ENCODE measurements at places on chromosomes 4 and X. TPM values are rescaled to one million over a fixed set of nuclear protein-coding genes. Genes with fewer than 3 reads are reported as not detected.

Gene USP27X
- total RNA-seq: 2.1 TPM

Gene KLHL13
- total RNA-seq: 3.9 TPM

- no peak for DNase-seq
Measured at GRCh38 chrX:95995583-95995982, 689.1 kb upstream of the DIAPH2 start.

Gene ZNF157
- total RNA-seq: not detected

Gene SRPK3
- total RNA-seq: not detected

DNA sequence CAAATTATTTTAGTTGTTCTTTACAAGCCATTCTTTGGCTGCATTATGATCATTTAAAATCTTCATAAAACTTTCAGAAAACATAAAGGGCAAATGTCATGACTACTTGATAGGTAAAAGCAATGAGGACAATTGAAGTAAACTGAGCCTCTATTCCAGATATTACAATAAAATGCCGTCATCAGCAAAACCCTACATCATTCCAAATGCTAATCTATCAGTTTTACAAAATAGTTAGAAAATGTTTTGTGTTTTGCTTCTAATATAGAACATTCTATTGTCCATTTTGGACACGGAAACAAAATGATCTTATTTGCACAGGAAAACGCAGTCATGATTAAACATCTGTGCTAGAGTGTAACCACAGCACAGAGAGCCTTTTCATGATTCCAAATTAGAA, 1330.6 kb upstream of the ADGRL3 start:
- no peak for DNase-seq

DNA sequence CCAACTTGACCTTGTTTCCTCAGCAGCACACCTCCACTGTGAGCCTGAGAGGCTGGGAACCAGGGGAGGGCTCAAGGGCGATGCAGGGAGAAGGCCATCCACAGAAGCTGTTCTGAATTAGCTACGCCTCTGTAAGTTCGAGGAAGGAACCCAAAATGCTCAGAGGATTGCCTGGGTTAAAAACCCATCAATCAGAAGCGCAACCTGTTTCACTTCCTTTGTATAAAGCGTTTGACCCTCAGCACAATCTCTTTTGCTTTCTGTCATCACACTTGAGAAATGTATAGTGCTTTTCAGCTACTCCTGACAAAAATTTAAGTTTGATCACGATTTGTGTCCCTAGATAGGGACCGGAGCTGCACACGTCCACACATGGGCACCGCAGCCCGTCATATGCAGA, 48.0 kb upstream of the MAP3K15 start:
- no peak for DNase-seq

DNA sequence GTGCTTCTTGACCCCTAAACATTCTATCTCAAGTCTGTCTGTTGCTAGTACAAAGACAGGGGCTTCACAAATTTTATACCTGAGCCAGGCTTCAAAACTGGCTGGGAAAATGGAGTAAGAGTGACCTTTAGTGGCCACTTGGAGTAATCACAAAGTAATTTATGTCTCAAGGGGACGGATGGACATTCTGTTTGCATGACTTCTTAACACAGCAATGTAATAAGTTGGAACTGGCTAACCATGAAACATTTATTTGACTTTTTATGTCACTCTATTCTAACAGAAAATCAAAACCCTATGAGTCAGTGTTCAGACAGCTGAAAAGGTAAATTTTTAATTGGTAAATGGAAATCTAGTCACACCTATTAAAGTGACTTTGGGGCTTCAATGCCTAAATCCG, 600.6 kb downstream of the ANKRD50 start:
- DNase-seq: peak; percentile 78

DNA sequence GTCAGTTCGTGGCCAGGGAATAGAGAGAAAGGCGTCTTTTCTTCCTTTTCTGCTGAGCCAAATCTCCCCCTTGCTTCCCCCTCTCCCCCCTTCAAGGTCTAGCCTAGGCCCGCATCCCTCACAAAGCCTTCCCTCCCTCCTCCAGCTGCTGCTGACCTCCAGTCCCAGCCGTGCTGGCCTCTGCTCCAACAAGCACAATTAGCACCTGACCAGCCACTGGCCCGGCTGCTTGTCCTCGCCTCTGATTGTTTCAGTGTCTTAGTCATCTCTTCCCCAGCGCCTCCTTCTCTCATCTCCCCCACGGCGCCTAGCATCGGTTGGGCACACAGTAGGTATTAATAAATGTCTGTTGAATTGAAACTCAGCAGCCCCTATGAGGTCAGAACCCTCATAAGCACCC, 4.2 kb downstream of the ELF4 start:
- DNase-seq: no peak

Gene MID1
- 15.5 TPM for total RNA-seq

Gene PORCN
- 15.0 TPM for total RNA-seq

DNA sequence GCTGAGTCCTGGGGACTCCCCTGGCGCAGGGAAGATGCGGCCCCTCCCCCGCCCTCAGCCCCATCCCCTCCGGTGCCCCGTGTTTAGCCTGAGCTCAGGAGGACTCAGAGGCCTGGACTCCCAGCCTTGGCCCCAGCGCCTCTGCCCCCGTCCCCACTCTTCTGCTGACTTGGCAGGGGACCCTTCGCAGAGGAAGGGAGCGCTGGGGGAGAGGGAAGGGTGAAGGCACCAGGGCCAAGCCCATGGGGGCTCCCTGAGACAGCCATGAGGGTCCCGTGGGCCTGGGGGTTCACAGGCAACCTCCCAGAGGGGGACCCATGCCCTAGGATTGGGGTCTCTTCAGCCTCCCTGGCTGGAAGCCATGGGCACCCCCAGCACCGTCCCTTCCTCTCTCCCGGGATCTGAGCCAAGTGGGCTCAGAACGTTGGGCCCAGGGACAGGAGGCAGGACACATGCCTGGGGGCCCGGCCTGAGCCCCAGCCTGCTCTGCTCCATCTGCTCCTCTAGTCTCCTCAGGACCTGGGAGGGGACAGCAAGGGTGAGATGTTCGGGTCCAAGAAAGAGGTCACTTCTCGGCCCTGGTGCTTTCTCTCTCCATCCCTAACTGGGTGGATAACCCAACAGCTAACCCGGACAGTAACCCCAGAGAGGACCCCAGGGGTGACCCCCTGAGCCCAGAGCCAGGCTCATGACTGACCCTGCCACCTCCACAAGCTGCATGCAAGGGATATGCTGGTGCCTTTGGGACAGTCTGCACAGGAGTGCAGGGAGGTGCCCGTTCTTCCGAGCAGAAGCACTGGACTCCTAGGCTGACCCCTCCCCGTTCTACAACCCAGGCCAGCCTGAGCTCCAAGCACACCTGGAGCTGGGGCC, 1.5 kb upstream of the CPLX1 start:
- no peak for DNase-seq

- no peak for DNase-seq
Measured at GRCh38 chr4:103853146-103853545, 133.4 kb upstream of the TACR3 start.

GRCh38 chr4:6328526-6328925, 58.9 kb downstream of the WFS1 start:
- no peak for DNase-seq

DNA sequence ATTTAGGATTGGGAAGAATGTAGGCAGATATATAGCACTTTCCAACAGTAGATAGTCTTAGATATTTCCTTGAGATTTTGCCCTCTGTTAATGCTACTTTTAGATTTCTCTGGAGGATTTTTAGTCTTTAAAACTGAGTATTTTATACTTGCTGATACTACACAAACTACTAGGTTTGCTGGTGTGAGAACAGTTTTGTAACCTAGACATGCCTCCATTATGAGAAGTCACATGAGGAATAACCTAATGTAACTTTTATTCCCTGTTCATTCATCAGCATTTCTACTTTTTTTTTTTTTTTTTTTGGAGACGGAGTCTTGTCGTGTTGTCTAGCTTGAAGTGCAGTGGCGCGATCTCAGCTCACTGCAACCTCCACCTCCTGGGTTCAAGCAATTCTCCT, 137.2 kb downstream of the RAPGEF2 start:
- DNase-seq: no peak

- DNase-seq: no peak
Measured at GRCh38 chr4:6123116-6123515, 77.2 kb downstream of the JAKMIP1 start.

- DNase-seq: no peak
Measured at GRCh38 chr4:155248002-155248896, 39.8 kb downstream of the NPY2R start.

GRCh38 chr4:8255698-8256441, 13.7 kb upstream of the HTRA3 start:
- DNase-seq: no peak

DNA sequence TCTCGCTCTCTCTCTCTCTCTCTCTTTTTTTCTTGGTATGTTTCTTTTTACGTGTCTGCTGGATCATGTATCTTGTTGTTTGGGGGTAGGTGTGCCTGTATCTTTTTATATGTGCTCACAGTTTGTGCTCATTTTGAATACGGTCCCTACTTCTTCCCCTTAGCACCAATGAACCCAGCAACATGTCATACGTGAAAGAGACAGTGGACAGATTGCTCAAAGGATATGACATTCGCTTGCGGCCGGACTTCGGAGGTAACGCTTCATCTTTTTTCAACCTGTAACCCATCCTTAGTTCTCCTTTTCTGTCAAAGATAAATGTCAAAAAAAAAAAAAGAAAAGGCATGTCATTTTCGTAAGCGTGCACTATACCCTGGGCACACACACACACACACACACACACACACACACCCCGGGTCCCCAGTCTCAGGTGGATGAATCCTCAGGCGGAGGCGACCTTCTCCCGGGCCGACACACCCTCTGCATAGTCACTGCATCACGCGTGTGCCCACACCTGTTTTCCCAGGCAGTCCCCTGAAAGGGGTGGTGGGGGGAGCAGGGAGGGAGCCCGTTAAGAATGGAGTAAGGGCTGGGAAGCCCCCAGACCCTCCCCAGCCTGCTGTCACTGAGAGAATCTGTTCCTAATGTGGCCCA, 511 bp downstream of the GABRB1 start:
- no peak for DNase-seq

Gene SAT1
- total RNA-seq: 334 TPM

- no peak for DNase-seq
Measured at GRCh38 chrX:137233478-137233877, 199.7 kb upstream of the GPR101 start.

Gene WDR17
- 0.05 TPM for total RNA-seq

Gene SCRG1
- not detected for total RNA-seq

Gene CDKL2
- total RNA-seq: 2.1 TPM

- DNase-seq: no peak
Measured at GRCh38 chr4:97003715-97004114, 1139.6 kb downstream of the STPG2 start.

DNA sequence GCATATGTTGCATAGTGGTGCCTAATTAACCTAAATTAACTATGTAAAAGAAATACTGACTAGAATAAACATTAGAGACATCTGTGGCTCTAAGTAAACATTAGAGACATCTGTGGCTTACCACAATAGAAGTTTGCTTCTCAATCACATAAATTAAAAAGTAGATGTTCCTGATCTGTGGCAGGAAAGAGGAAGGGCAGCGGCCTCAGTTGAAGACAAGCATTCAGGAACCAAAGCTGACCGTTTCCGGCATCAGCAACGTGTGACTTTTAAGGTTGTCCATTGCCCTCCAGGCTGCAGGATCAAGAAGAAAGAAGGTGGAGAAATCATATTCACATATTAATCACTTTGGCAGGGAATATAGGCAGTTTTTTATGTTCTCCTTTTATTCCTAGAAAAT, 336.3 kb upstream of the TRAM1L1 start:
- no peak for DNase-seq

Gene IL13RA1
- total RNA-seq: 69.4 TPM

DNA sequence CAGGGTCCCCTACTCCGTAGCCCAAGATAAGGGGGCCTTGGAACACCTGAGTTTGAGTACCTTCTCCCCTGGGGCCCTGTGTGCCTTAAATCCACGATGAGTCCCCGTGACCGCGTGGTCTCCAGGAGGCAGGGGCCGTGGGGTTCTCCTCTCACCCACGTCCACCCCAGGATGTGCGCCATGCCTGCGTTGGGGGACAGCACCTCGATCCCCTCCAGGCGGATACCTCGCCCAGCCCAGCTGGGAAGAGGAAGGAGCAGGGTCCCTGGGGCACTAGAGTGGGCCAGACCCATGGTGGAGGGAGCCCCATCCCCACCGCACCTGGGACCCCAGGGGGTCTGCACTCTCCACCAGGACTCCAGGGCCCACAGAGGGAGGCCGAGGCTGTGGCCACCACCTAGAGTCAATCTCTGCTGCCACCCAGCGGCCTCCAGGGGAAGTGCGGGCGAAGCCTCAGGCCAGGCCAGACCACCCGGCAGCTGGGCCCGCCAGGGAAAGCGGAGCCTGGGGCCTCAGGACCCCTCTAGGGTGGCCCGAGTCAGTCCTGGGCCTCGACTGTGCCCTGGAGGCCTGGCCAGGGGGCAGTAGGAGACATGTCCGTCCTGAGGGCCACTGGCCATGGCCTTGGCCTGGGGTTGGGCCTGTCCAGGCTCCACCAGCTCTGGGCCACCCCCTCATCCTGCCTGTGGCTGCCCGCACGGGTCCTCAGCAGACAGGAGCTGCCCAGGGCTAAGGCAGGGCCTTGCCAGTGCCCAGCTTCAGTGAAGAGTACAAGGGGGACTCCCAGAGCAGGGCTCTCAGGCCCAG, 55.0 kb downstream of the FAM53A start:
- no peak for DNase-seq

DNA sequence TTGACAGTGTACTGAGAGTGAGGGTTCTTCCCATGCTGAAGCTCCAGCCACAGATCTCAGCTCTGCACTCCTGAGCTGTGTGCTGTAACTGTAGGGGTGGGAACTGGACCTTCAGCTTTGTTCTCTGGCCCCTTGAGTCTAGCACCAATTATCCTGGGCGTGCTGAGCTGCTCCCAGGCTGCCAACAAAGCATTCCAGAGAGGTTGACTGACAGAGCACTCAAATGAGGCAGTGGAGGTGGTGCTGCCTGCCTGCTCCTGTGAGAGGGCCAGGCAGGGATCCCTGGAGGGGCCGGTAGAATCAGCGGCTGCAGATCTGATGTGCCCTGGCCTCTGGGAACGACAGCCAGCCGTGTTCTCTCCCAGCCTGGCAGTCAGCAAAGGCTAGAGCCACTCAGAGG, 375.7 kb upstream of the AADAT start:
- DNase-seq: no peak

- DNase-seq: no peak
Measured at GRCh38 chr4:153318696-153319320, 25.7 kb upstream of the MND1 start.

DNA sequence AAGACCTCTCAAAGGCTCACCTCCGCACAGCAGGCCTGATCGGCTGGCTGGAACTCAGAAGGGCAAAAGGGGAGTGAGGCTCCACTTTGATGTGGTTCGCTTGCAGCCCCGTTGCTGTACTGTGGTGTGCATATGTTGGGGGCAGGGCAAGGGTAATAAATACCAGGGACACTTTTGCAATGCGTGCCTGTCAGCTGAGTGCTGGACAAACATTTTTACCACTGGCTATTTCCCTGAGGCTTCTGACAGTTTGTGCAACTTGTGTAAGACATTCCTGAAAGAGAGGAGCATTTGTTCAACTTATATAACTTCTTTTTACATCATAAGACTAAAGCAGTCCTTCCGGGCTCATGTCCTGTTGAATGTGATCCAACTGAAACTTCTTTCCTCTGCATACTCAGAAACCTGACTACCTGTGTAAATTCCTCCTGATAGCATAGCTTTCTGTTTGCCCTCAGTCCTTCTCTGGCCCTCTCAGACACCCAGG, 82.3 kb downstream of the SPRY1 start:
- DNase-seq: no peak

- no peak for DNase-seq
Measured at GRCh38 chr4:155929833-155930232, 23.8 kb downstream of the CTSO start.

Data from glomerular endothelial cell (primary cell).